Activated CD4-positive, alpha-beta T cell treated with anti-CD3 and anti-CD28 coated beads, Interleukin-2, amount 50 U/mL, for 48 hours (primary cell): ENCODE measurements at places on chromosomes 5 and 9.
A peak's percentile ranks its signal among the peaks of the same experiment; 100 is the strongest.

- DNase-seq, result no peak
Measured at GRCh38 chr5:39656600-39656999, 231.8 kb upstream of the DAB2 start.

GRCh38 chr5:78215565-78215964, 78.9 kb downstream of the AP3B1 start:
- DNase-seq, result no peak

DNA sequence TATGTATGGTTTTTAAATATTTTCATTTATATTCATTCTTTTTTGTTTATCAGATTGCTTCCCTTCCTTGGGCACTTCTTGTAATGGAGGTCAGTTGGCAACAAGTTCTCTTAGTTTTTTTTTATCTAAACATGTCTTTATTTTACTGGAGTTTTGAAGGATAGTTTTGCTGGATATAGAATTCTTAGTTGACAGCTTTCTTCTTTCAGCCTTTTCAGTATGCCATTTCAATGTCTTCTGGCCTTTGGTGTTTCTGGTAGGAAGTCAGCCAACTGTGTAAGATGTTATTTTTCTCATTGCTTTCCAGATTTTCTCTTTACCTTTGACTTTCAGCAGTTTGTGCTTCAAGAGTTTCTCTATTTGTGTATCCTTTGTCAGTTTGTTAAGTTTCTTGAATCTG, 14.2 kb downstream of the SLC12A2 start:
- no peak for DNase-seq

- DNase-seq, result no peak
Measured at GRCh38 chr5:73960023-73960422, 334.0 kb downstream of the ARHGEF28 start.

DNA sequence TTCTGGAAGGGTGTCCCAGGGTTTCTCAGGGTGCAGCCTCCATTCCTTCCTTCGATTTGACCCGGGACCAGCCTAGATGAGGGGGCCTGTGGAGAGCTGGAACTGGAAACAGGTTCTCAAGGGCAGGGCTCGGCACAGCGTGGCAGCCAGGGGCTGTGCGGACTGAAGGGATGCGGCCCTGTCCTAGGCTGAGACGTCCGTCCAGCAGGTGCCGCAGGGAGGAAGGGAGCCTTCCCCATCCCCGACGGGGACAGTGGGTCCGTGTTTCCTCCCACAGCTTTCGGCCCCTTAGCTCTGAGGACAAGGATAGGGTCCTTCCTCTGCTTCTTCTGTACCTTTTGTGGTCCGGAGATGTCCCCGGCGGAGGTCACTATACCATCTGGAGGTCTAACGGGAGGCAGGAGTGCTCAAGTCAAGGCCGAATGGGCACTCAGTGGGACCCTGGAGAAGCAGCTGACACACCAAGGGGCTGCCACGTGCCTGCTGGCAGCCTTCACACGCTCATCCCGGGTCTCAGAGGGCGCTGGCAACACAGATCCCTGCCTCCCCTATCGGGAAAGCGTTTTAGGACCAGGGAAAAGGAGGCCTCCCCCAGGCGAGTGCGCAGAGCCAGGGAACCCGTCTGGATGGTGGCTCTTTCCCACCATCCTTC, 49.9 kb downstream of the USP20 start:
- peak; percentile 65 for DNase-seq

- no peak for DNase-seq
Measured at GRCh38 chr5:177470759-177471536, 2.5 kb downstream of the DBN1 start.

- DNase-seq, result no peak
Measured at GRCh38 chr5:170441393-170441784, 52.2 kb upstream of the KCNMB1 start.

DNA sequence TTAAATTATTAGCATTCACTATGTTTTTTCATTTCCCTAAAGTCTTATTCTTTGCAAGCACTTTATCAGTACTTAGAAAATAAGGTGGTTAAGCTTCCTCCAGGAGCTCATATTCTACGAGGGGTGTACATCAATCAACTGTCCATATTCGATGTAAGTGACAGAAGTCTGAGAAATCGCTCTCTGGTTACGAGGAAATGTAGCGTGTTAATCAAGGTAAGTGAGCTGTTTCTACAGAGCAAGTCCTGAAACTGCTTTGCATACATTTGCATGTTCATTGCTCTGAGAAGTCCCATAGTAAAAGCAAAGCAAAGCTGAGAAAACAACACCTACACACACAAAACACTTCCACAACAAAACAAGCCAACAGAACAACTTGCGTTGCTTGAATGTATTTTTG, 893.9 kb upstream of the DMAC1 start:
- no peak for DNase-seq

GRCh38 chr5:62937661-62938558, 359.3 kb downstream of the LRRC70 start:
- DNase-seq, result no peak

- DNase-seq, result no peak
Measured at GRCh38 chr9:129241725-129242124, 63.7 kb upstream of the IER5L start.

- DNase-seq, result no peak
Measured at GRCh38 chr5:13464532-13465193, 479.8 kb downstream of the DNAH5 start.

DNA sequence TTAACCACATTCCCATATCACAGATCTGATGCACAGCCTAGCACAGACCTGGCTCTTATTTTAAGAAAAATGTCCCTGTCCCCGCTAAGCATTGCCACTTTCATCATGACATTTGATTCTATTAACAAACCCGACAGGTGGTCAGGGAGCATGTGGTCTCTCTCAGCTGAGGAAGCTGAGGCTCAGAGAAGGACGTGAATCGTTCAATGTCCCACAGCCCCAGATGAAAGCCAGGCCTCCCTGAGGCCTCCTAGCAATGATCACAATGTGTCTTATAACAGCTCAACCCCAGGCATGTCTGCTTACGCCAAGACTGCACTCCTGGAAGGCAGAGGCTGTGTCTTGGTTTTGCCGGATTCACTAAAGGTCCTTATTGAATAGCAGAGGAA, 10.4 kb upstream of the CRB2 start:
- no peak for DNase-seq

- no peak for DNase-seq
Measured at GRCh38 chr5:181193656-181194055, 11.3 kb downstream of the TRIM7 start.

DNA sequence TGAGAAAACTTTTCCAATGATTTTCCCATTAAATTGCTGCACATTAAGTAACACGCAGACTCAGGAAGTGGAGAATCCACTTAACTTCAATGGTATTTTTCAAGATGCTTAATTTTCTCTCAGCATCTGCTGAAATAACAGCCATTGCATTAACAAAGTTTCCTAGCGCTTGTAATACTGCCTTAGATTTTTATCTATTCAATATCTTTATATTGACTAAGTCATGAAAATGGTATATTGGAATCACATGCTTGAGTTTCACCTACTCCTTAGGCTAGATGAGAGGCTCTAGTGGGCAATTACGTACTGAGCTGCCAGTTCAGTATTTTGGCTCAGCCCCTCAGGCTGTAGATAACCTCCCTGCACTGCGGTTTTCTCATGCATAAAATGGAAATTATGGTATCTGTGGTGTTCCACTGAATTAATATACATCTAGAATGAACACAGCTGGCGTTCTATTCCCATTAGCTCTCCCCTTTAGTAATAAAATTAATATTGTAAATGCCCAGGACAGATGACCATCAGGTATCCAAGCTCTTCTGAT, 112.9 kb downstream of the MTX3 start:
- DNase-seq, result no peak
